ENCODE measurements at places on chromosomes 1 and 21.

GRCh38 chr1:235946571-235946981, 79.9 kb upstream of the LYST start:
- DNase-seq = no peak

GRCh38 chr21:15063081-15063813, 1.6 kb downstream of the NRIP1 start:
- DNase-seq = no peak

- DNase-seq = no peak
Observed at GRCh38 chr1:50637460-50637859, 214.2 kb upstream of the DMRTA2 start.

DNA sequence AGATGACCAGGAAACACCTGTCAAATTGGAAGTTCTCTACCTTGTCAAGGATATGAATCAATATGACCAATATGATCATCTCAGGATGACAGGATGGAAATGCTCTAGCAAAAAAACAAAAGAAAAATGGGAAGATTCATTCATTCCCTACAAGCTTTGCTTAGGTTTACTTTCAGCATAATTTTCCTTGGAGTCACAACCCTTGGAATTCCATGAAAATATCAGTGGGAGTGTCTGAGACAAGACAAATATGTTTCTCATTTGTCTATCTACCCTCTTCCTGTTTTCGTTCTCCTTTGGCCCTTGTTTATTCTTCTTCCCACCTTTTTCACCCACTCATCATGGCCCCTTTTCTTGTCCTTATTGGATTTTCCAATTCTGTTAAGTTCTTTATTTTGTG, 50.6 kb downstream of the COLGALT2 start:
- DNase-seq = no peak

- DNase-seq = no peak
Observed at GRCh38 chr1:46180082-46180616, 3.9 kb upstream of the P3R3URF start.

GRCh38 chr1:182315167-182315556, 76.4 kb downstream of the GLUL start:
- no peak for DNase-seq

DNA sequence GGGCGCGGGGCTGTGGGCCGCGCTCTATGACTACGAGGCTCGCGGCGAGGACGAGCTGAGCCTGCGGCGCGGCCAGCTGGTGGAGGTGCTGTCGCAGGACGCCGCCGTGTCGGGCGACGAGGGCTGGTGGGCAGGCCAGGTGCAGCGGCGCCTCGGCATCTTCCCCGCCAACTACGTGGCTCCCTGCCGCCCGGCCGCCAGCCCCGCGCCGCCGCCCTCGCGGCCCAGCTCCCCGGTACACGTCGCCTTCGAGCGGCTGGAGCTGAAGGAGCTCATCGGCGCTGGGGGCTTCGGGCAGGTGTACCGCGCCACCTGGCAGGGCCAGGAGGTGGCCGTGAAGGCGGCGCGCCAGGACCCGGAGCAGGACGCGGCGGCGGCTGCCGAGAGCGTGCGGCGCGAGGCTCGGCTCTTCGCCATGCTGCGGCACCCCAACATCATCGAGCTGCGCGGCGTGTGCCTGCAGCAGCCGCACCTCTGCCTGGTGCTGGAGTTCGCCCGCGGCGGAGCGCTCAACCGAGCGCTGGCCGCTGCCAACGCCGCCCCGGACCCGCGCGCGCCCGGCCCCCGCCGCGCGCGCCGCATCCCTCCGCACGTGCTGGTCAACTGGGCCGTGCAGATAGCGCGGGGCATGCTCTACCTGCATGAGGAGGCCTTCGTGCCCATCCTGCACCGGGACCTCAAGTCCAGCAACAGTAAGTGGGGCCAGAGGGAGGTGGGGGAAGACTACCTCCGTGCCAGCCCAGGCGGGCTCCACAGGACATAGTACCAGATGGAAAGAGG, 808 bp downstream of the MAP3K21 start:
- no peak for DNase-seq

- DNase-seq = no peak
Observed at GRCh38 chr1:951364-951763, 7.7 kb downstream of the NOC2L start.

DNA sequence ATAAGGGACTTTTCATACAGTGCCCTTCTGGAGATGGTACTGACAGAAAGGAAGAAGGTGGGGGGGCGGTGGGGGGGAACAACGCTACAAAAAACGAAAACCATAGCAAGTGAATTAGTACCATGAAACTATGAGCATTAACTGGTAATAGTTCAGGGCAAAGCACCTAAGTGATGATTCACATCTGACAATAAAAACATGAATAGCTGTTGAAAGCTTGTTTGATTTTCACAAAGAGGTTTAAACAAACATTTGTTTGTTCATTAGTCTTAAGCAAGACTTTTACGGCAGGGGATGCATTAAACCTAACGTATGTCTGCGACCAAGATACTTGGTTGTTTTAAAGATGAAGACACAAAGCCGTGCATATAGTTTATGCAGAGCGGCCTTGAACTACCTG, 177.5 kb downstream of the LMO4 start:
- DNase-seq = no peak

GRCh38 chr1:184164536-184164935, 113.0 kb downstream of the TSEN15 start:
- no peak for DNase-seq

- DNase-seq = no peak
Observed at GRCh38 chr1:147245129-147245528, 2.6 kb downstream of the CHD1L start.

DNA sequence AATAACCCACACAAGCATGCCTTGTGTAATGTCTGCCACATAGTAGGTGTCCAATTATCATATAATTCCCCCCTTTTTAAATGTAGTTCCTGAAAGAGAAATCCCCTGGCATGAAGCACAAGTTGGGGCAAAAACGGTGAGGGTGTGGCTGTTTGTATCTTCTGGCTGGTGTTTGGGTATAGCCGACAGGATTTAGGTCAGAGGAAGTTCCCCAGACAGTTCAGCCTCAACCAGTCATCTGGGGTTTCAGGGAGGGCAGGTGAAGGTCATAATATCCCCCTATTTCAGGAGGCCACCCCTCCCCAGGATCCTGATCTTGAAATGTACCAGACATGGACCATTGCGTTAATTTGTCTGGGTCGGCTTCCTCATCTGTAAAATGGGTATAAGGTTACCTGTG, 29.1 kb upstream of the JUN start:
- DNase-seq = no peak

- no peak for DNase-seq
Observed at GRCh38 chr1:211355873-211356272, 29.2 kb downstream of the TRAF5 start.

DNA sequence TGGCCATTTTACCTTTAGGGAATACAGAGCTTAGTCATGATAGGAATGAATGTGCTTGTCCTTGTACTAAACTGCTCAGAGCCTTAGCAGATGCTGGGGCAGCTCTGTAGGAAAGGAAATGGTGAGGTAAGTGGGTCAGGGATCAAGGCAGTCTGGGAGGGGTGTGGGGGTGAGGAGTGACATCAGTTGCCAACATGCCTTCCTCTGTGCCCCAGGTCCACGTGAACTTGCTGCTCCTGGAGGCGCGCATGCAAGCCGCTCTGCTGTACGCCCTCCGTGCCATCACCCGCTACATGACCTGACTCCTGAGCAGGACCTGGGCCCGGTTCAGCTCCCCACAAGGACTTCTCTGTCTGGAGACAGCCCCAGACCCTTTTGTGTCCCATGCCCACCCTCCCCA, 21.2 kb downstream of the SESN2 start:
- no peak for DNase-seq

DNA sequence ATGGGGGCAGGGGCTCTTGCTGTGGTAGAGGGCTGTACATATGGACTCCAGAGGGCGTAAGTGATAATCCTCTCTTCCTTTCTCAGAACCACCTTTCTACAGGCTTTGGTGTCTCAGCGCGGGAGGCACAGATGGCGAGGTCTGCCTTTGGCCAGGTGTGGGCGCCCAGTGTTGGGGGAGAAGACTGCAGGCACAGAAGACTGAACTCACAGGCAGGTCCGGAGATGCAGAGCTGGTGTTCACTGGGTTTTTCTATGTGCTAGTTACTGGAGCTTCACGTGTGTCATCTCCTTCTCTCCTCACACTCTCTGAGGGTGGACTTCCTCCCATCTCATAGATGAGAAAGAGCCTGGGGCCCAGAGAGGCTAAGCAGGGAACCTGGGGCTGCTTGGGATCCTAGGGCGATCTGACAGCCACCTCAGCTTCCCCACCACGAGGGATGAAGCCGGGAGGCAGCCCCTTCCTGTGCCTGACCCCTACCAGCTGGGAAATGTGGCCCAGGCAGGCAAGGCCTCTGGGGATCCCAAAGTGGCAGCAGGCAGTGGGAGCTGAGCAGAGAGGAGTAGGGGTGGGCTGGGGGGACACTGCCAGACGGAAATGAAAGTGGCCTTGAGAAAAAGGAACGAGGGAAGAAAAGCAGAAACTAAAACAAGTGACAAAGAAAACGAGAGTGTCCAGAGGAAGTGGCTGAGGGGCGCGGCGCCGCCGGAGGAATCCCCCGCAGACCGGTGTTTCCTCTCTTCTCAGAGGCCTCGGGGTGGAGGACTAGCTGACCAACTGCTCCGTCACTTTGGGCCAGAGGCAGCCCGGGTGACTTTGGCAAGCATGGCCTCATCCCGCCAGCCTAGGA, 191.6 kb downstream of the HIVEP3 start:
- no peak for DNase-seq

DNA sequence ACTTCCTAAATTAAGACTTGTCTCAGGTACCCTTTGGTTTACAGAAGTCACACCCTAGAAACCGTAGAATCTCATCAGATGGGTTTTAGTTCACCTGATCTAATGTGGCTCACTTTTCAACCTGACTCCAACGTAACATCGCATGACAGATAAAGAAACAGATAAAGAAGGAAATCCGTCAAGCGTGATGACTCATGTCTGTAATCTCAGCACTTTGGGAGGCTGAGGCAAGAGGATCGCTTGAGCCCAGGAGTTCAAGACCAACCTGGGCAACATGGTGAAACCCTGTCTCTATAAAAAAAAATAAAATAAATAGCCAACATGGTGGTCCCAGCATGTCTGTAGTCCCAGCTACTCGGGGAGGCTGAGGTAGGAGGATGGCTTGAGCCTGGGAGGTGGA, 97.3 kb downstream of the SPSB1 start:
- no peak for DNase-seq

GRCh38 chr1:53165408-53165961, 23.0 kb upstream of the SLC1A7 start:
- no peak for DNase-seq

- no peak for DNase-seq
Observed at GRCh38 chr21:34567604-34568155, 47.2 kb downstream of the RCAN1 start.

DNA sequence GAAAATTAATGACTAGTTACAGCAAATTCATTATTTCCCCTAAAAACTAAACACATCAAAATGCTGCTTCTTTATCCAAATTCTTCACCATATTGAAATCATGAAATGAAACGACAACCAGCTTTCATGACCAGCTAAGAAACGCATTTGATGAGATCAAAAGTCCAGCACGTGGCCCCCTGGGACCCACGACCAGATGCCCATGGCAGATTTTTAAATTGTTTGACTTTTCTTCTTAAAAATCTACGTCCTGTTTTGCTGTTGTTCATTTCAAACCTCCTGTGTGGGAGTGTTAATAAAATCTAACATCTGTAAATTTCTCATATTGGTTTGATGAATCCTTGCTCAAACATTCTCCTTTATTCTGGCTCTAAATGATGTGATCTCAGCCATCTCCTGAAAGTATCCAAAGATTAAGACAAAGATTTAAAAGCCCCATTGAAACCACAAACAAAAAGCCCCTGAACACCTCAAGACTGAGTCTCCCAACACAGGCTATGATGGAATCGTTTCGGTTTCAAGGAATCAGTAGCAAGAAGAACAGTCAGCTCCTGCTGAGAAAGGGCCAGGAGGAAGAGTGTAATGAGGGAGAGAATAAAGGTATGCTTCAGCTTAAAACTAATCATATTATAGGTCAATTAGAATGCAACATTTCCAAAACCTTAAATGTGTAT, 523.6 kb downstream of the SMYD3 start:
- no peak for DNase-seq

DNA sequence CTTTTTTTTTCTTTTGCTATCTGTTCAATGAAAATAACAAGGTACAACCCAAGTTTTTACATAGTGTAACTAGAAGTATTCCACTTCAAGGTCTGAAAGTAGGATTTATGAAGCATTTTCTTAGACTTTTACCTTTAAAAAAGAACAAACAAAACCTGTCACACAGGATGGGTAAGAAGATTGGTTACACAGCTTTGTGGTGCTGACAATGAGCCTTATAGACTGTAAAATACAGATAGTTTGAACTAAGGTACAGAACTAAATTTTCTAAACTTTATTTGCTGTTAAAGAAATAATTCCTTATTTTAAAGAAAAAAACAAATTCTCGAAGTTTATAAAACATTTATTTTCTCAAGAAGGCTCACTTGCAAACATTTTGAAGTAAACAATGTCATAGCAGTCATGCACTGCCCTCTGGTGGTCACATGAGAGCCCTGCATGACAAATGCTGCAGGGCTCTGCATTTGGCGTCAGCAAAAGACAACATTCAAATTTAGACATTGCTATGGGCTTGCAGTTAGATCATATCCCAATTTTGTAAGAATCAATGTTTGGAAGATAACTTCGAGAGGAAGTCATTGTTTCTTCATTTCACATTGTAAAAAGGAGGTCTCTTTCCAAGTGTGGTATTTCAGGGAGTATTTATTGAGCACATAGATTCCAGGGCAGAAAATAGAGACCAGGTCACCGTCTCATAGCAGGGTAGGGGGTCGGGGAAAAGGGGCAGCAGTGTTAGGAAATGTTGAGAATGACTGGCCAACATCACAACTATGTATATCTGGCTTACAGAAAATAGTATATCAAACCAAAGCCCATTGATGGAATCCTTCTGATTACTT, 115.3 kb upstream of the FMN2 start:
- peak; percentile 9 for DNase-seq

- DNase-seq = no peak
Observed at GRCh38 chr1:155226910-155227260, 18.4 kb downstream of the MTX1 start.

GRCh38 chr1:62493656-62494055, 56.8 kb downstream of the USP1 start:
- no peak for DNase-seq
